ENCODE measurements at places on chromosomes 4 and X.

DNA sequence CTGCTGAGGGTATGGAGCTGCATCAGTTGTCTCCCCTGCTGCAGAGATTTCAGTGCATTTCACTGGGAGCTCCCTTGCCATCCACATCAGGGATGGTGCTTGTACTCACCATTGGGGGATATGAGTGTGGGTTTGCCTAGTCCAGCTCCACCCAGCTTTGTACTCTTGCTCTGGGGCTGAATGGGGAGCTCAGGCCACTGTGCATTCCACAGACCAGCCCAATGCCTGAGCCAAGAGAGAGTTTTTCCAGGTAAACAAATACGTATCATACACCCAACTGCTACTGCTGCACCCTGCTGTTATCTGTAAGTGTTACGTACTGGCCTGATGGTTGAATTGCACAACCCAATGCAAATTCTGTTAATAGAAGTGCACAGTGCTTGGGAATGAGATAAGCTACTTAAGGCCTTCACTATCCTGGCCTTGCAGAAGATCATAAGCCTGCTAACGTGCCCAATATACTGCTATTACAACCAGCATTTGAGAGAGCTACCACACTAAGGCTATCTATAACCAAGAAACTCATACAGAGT, 205.0 kb upstream of the DMD start:
- no peak for DNase-seq

DNA sequence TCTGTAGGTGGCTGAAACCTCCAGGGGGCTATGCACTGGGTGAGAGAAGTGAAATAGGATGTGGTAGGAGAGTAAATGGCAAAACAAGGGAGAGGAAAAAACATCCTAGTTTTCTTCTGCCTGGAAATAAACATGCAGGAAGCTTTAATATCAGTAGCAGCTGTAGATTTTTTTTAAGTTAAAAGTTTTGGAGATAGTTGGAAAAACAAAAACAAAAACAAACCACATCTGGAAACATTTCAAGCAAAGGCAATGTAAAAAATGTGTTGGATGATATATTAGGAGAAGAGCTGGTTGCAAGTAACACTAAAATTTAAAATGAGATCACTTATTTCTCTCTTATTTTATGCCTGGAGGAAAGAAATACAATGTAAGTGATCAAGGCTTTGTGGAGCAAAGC, 388.0 kb downstream of the SPRY1 start:
- no peak for DNase-seq

GRCh38 chr4:78962597-78963115, 23.4 kb upstream of the PAQR3 start:
- DNase-seq = no peak

DNA sequence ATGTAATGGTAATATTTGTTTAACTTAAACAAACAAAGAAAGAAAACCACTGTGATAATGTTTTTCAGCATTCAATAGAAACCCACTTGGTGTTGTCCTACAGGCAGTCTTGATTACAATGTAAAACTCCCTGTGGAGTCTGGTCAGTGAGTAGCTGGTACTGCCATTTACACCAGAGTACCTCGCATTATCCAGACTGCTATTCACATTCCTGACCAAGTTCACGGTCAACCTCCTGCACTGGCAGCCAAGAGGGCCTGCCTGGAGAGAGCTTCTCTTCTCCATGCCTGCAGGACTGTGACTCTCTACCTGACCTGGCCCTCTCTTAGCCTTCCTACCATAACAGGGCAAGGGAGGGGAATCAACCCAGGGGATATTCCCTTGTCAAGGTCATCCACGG, 2.9 kb upstream of the LONRF3 start:
- no peak for DNase-seq

GRCh38 chrX:150074175-150074574, 135.9 kb upstream of the EOLA2 start:
- DNase-seq = no peak

GRCh38 chr4:144955104-144955503, 142.9 kb downstream of the ANAPC10 start:
- DNase-seq = no peak

GRCh38 chr4:20395160-20395773, 143.6 kb downstream of the SLIT2 start:
- no peak for DNase-seq

- DNase-seq = no peak
These were observed 1.3 kb downstream of the TCEAL8 start for GRCh38 chrX:103253608-103254007.

DNA sequence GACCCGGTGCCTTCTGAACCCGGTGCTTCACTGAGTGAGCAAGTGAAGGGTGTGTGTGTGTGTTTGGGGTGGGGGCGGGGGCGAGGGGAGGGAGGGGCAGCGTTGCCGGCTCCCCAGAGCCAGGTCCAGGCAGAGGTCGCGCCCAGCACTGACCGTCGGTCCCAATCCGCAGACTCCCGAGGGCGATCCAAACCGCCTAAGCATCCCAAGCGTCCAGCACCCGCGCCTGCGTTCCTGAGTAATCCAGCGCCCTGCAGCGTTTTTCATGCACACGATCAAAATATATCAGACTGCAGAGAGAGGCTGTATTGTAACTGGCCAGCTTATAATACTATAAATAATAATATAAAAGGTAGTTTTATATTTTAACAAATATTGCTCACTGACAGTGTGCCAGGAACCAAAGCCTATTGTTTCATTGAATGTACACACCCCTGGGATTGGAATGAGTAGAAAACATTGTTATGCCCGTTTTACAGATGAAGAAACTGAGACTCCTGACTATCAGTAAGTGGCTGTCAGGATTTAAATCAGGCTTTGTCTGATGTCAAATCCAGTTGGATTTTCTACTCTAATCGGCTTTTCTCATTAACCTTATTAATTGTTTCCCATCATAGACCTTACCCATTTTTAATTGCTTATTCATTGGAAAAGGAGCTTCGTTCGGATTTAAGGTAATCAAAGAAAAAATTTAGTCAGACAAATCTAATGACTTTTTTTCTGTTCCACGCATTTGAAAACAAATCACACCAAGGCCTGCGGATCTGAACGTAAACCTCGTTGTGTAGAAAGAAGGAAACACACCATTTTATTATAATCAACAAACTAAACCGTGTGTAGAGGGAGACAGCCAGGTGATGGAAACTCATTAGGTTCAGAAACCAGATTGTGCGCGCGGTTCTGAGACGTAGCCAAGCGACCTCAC, 4.0 kb upstream of the NKX3-2 start:
- DNase-seq = no peak

DNA sequence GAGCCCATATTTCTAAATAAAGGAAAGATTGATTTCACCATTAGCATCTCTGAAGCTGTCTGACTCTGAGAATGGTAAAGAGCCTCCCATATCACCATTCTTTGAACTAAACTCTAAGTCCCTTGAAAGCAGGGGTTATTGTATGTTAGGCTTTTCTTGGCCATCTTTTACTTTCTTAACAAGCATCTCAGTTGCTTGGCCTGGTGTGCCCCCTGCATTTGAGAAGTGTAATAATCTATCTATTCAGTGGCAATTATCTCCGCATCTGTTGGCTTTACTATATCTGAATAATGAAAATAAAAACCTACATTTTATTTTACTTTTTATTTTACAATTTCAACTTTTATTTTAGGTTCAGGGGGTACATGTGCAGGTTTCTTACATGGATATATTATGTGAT, 128.3 kb upstream of the ARMCX2 start:
- no peak for DNase-seq

DNA sequence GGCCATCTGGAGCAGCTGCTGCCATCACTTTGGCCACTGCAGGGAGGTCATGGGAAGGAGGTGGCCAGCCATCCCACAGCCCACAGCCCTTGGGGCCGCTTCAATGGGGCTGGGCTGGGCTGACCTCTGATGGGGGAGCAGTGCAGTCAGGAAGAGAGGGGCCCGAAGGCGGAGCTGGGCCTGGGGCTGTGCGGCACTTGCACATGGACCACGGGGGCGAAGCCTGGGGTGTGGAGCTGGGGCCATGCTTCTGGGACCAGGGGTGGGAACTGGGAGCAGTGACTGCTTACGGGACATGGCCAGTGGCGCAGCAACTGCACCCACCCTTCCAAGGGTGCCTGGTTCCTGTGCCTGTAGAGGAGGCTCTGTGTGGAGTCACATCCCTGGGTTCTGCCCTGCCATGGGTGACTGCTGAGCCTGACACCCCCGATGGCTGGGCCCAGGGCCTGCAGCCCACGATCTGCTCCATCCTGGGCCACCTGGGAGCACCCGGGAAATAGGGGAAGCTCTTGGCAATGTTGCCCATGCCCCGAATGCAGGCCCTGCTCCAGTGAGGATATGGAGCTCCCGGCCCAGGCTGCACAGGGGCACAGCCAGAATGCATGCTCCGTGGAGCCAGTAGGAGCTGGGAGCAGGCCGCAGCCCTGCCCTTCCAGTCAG, 22.4 kb upstream of the SULT1B1 start:
- no peak for DNase-seq

DNA sequence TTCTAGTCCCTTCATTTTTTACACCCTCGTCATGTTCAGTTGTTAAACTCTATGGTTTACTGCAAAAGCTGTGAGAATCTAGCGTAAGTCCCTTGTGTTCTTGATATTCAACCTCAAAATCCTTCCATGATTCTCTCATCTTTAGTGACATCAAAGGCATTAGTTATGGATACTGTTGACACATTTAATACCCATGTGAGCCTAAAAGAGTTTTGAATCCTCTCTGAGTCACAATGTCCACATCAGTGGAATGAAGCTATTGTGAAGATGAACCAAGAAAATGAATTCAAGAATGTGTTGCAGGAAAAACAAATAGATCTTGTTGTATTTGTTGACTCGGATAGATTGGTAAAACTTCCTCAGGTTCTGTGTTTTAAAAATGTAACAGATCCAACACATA, 394.7 kb upstream of the ATOH1 start:
- DNase-seq = no peak

- DNase-seq = no peak
These were observed 91.2 kb downstream of the FAM53A start for GRCh38 chr4:1592709-1593417.

GRCh38 chr4:133621628-133622027, 472.5 kb downstream of the PCDH10 start:
- no peak for DNase-seq

GRCh38 chr4:23956601-23957364, 66.9 kb upstream of the PPARGC1A start:
- no peak for DNase-seq

- DNase-seq = no peak
These were observed 70.9 kb upstream of the CBR4 start for GRCh38 chr4:169080981-169081380.

GRCh38 chrX:40310016-40310415, 212.3 kb upstream of the BCOR start:
- DNase-seq = no peak

DNA sequence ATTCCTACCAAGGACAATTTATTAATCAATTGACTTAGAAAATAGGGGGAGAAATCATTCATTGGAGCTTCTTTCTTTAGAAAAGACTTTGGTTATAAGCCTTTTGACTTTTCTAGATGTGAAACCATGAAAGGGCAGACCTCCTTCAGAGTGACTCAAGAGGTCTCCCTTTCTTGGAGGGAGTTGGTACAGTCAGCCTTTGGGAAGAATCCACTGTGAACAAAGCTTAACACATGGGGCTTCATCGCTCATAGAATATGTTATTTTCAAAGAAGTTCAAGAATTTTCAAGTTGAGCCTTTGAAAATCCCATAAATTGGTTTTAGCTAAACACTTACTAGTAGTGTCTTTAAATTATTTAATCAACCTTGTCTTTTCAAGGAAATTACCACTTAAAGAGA, 28.0 kb downstream of the RIPPLY1 start:
- DNase-seq = no peak

- no peak for DNase-seq
These were observed 27.4 kb upstream of the PLAC1 start for GRCh38 chrX:134685668-134686067.

- DNase-seq = no peak
These were observed 336.9 kb upstream of the NR3C2 start for GRCh38 chr4:148778980-148779675.

- DNase-seq = no peak
These were observed 194.7 kb downstream of the OPHN1 start for GRCh38 chrX:68238568-68238967.

DNA sequence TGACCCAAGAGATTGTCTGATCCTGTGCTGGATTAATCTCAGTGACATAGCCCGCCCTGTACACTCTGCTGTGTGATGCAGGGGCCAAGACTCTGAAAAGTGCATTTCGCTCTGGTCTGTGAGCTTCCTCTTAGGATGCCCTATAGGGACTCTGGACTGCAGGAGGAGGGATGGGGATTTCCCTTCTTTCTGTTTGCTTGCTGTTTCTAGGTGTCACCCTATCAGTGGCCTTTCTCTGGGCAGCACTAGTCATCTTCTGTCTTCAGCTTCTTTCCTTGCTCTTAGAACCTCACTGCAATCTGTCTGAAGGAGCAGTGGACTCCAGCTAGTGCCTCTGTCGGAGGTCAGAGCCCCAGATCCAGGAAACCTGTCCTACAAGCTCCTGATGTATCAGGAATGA, 34.5 kb upstream of the SCRG1 start:
- no peak for DNase-seq

GRCh38 chr4:3062471-3062870, 11.9 kb downstream of the HTT-AS start:
- no peak for DNase-seq

- no peak for DNase-seq
These were observed 119.0 kb upstream of the HCCS start for GRCh38 chrX:10992110-10992509.

- DNase-seq = no peak
These were observed 34.3 kb upstream of the BANK1 start for GRCh38 chr4:101756181-101756580.

DNA sequence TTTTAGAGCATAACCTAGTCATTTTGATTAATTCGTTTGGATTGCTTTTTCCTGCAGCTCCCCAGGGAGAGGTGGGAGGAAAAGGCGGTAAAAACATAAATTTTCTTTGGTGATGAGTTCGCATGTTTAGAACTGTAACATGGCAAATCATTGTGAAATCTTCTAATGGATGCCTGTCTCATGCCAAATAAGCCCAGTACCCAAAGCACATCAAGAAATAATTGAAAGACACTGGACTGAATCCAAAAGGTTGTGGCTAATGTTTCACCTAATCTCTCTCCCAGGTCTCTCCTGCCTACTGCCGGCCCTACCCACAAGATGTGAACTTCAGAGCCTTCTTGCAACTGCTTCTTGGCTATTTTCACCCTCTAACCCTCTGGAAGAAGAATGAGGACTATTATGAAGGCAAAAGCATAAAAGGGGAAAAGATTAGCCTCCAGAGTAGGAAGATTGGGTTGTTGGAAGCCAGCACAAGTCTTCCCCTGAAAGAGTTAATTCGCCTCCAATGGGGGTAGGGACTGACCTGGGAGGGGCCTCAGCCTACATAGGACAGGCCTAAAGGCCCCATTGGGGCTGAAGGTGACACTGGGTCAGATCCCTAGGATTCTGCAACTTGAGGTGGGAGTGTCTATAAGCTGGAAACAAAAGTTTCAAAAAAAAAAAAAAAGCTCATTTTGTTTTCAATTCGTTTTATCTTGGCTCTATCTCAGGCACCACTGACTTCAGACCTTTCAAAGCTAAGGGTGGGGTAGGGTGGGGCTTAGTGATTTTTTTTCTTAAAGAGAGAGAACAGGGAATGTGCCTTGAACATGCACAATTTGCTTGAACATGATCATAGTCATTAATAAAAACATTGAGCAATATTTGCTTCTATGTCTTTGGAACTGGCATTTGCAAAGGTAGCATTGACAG, 278.6 kb upstream of the KLF3 start:
- DNase-seq = no peak
